ENCODE measurements at places on chromosomes 1 and 21.

- DNase-seq, result no peak
Measured at GRCh38 chr1:22643381-22643780, at the start of gene C1QC. Gene C1QC (plus strand): TSS chr1:22643633. CDS start chr1:22644024, 391 bp downstream.

GRCh38 chr1:27400082-27400962 lies 7.9 kb downstream of the GPR3 start:
- DNase-seq, result no peak

DNA sequence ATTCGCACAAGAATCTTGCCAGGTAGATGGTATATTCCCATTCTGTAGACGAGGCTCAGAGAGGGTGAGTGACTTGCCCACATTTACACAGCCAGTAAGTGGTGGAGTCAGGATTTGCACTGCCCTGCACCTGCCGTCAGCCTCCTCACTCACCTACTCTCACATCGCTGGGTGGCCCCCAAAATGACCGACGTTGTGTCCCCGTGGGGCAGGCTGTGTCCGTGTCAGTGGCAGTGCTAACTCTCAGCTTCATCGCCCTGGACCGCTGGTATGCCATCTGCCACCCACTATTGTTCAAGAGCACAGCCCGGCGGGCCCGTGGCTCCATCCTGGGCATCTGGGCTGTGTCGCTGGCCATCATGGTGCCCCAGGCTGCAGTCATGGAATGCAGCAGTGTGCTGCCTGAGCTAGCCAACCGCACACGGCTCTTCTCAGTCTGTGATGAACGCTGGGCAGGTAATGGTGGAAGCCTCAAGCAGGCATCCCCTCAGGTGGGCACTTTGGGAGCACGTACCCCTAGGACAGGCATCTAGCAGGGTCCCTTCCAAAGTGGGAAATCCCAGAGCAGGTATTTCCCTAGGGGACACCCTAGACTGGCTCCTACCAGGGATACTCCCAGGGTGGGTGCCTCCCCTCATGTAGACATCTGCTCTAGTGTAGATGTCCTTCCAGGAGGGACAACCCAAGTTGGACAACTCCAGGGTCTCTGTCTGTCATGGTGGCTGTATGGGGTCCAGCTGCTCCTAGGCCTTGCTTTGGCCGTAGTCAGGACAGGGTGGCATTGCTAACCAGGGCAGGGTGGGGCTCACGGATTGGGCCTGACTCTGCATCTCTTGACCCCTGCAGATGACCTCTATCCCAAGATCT lies 3.4 kb downstream of the HCRTR1 start:
- DNase-seq, result no peak

- DNase-seq, result peak; percentile 61
Measured at GRCh38 chr1:150268705-150269403, at the start of gene APH1A. Gene APH1A (minus strand): TSS chr1:150269016. CDS start chr1:150268810, 206 bp downstream.

GRCh38 chr1:12183095-12183794 lies 16.5 kb downstream of the TNFRSF1B start:
- DNase-seq, result no peak

GRCh38 chr1:173267453-173267945 lies 60.4 kb upstream of the TNFSF4 start:
- no peak for DNase-seq

DNA sequence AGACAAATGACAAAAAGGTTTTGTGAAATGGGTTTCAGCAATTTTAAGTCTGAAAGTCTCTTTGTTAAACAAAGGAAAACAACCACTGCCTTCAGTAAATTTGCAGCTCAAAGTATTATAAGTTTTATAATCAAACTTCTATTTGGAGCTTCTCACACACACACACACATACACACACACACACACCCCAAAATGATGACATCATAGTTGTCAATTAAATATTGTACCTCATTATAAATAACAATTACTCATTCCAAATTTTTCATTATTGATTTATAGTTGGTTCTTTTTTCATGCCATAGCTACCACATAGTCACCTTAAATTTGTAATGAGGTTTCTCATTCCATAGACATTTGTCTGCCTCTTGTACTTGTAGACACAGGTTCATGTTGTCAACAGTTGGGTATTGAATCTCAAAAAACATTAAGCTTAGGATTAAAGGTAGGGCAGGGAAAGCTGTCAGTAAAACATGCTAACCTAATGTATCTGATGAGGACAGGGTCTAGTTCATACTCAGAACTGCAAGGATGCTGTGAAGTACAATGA lies 2.4 kb upstream of the SERTAD4 start:
- no peak for DNase-seq

- no peak for DNase-seq
Measured at GRCh38 chr1:228407106-228408040, 738 bp upstream of the TRIM11 start.

- no peak for DNase-seq
Measured at GRCh38 chr1:5709976-5710375, 282.2 kb downstream of the NPHP4 start.

DNA sequence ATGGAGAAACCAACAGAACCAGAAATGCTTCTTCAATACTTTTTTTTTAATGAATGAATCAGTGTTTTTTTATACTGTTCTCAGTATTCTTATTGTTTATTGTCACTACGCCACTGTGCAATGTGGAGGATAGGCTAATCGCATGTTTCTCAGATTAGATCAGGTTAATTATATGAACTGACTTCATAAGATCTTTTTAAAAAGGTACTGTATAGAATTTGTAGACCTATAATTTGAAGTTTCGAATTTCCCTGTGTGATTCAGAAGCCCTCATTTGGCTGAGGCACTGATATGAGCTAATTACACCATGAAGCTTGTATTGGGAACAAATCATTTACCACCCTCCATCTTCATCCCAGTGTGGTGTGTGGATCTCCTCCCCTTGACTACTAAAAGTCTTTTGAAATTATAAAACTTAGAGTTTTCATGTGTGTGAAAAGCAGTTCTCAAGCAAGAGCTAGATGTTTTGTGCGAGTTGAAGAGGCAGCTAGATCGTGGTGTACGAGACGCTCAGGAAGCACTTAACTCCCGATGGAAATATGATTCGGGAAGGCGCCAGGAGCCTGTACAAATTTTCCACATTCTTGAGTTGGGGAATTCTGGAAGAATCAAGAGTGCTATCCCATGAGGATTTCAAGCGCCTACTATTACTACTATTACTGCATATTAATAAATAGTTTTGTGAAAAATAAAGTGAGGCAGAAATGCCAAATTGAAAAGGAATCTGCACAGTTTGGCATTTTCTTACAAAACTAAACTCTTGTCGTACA lies 52.1 kb upstream of the KCNE2 start:
- no peak for DNase-seq

GRCh38 chr1:164417016-164417704 lies 141.8 kb upstream of the PBX1 start:
- no peak for DNase-seq

DNA sequence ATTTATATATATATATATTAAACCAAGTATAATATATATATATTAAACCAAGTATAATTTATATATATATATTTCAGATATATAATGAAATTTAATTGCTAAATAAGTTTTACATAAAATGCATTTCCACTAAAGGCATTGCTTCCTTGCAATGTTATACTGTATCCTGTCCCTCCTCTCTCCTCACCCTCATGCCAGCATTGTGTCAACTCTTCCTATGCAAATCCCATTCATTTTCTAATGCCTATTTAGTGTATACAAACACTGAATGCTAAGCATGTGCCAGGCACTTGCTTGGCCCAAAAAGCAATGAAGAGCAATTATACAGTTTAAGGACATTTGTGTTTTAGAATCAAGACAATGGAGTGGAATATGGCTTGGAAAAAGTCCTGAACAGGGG lies 71.7 kb upstream of the PRMT6 start:
- DNase-seq, result no peak

- DNase-seq, result no peak
Measured at GRCh38 chr21:15159382-15160020, 94.7 kb upstream of the NRIP1 start.

- no peak for DNase-seq
Measured at GRCh38 chr1:244171241-244171985, 120.3 kb downstream of the ZBTB18 start.

DNA sequence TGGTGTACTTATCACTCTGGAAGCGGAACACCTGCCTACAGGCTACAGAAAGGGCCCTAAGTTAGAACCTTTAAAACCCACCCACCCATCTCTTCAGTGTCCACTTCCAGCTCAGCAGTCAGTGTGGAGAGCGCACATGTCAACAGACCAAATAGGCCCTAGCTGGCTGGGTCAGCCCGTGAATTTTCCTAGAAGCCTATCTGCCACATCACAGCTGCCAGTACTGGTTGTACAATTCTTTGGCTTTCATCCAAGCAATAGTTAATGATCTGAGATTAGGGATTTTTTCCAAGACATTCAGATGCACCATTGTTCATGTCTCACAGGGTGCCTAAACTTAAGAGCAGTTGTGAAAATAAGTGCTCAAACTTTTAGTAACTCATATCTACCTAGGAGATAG lies 197.1 kb downstream of the KCNK2 start:
- DNase-seq, result no peak

DNA sequence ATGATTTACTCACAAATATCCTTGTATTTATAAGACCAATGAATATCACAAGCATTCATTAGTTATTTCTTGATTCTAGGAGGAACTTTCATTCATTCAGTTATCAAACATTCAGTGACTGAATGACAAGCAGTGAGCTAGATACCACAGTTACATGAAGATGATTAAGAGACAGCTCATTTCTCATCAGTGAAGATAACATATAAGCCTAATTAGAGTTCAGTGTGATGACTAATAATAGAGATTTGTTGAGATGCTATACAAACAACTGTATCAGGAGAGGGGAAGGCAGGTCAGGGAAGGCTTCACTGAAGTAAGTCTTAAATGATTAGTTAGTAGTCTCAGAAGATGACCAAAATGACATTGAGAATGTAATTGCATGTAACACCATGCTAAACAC lies 14.6 kb upstream of the C1orf105 start:
- DNase-seq, result no peak

DNA sequence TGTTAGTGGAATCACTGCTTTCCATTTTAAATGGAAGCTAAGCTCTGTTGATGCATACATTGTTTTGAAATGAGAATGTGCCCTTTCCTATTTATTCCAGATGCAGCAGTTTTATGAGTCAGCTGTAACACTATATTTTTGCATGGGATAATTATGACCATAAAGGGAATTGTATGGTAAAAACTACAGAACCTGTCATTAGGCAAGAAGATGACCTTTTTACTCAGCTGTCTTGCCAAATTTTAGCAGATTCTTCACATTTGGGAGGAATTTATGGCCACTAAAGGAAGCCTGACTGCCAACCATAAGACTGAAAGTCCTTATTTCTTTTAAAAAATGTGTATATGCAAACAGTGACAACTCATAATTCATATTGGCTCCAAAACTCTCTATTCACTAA lies 356.3 kb upstream of the PRMT6 start:
- DNase-seq, result no peak

DNA sequence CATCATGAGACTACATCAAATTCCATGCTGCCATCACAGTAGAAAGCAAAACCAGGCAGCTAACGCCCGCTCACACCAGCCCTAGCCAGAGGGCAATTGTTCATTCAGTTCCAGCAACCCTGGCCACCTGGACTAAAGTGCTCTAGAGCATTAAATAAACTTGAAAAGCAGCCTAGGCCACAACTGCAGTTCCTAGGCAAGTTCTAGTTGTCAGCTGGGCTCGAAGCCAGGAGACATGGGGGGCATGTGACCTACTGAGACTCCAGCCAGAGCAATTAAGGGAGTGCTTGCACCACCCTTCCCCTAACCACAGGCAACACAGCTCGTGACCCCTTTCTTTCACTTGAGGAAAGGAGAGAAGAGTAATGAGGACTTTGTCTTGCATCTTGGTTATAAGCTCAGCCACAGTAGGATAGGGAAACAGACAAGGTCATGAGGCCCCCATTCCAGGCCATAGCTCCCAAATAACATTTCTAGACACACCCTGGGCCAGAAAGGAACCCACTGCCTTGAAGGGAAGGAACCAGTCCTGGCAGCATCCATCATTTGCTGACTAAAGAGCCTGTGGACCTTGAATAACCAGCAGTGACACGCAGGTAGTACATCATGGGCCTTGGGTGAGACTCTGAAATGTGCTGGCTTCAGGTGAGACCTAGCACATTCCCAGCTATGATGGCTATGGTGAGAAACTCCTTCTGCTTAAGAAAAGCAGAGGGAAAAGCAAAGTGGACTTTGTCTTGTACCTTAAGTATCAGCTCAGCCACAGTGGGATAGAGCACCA lies 77.0 kb downstream of the ZZZ3 start:
- no peak for DNase-seq

- DNase-seq, result no peak
Measured at GRCh38 chr1:222529916-222530315, 18.0 kb downstream of the HHIPL2 start.

GRCh38 chr1:218383681-218384080 lies 38.5 kb downstream of the TGFB2 start:
- DNase-seq, result no peak

GRCh38 chr1:171581766-171582165 lies 40.3 kb upstream of the MYOCOS start:
- DNase-seq, result no peak

GRCh38 chr1:179510038-179510437 lies 65.7 kb downstream of the NPHS2 start:
- no peak for DNase-seq

GRCh38 chr1:33609739-33610138 lies 137.3 kb downstream of the ZSCAN20 start:
- DNase-seq, result no peak

GRCh38 chr1:67773462-67773861 lies 59.8 kb downstream of the GNG12 start:
- no peak for DNase-seq

DNA sequence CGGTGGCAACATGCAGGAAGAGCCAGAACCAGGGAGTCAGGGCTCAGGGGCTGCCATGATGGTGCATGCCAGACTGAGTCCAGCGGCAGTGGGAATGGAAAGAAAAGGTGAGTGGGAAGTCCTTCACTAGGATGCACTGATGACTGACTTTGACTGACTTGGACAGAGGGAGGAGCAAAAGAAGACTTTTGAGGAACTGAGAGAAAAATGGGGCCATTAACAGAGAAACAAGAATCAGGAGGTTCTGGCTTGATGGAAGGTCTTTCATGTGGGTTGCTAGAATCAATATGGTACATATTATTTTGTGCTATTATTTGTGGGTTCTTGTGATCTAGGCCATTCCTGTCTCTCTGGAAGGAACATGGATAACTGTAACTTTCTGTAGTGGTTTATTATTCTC lies 454.6 kb upstream of the PROX1 start:
- no peak for DNase-seq

GRCh38 chr1:67236277-67236676 lies 70.0 kb downstream of the IL23R start:
- DNase-seq, result no peak

DNA sequence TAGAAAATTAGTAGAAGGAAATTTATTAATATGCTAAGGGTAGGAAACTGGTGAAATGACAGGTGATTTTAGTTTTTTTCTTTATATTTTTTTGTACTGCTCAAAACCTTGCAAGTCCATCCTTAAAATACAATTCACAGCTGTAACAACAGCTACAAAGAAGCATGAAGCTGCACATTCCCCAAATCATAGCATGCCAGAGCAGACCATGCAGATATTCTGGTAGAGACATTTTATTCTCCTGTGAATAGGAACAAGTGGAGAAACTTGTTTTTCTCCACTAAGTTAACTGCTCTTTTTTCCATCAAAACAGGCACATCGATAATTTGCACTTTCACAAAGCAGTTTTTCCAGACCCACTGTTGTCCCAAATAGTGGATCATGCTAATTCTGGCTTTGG lies 1125.7 kb downstream of the BRINP3 start:
- DNase-seq, result no peak

All from activated naive CD4-positive, alpha-beta T cell (primary cell).